Non-pigmented ciliary epithelial cell (primary cell): ENCODE measurements at places on chromosomes 2 and 18.

DNA sequence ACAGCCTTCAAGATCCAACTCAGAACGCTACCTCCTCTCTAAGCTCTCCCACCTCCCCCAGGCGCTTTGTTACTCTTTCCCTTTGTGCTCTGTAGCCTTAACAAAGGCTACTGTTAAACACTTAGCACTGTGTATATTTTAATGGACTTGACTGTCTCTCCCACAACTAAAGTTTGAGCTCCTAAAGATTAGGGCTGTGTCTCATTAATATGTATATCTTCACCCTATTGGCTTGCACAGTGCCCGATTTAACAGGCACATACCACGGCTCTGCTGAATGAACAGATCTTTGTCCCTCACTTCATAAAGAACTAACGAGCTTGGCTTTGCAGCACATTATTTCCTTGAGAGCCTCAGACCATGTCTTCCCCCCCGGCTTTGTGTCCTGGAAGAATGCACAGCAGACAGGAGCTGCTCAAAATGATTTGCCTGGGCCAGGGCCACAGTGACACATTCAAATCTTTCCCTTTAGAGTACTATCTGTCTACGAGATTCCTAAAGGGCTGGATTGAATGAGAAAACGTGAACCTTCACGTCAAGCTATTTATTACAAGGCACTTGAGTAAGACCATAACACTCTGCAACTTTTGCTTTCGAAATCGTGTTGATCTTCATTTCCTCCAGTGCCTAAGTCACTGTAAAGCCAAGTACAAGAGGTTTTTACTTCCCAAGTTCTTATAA is 22.1 kb downstream of the ABHD3 start:
- no peak for DNase-seq

DNA sequence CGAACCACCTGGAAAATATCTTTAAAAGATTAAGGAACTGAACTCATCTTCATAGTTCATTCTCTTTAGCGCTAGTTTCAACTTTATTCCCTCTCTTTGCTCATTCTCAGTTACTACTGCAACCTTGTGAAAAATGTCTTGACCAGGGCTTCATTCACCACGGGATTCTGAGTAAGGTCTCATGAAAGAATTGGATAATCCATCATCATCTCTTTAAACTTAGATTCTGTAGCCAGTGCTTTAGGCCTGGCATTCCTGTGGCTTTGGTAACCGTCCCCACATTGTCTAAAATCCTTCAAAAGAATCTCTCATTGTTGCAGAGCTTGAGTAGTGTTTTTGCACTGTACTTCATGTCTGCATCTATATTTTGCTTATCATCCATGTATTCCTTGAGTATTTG is 229.5 kb downstream of the ETAA1 start:
- DNase-seq, result peak; percentile 40

- DNase-seq, result no peak
Measured at GRCh38 chr18:71249791-71250190, 960.9 kb downstream of the SOCS6 start.

DNA sequence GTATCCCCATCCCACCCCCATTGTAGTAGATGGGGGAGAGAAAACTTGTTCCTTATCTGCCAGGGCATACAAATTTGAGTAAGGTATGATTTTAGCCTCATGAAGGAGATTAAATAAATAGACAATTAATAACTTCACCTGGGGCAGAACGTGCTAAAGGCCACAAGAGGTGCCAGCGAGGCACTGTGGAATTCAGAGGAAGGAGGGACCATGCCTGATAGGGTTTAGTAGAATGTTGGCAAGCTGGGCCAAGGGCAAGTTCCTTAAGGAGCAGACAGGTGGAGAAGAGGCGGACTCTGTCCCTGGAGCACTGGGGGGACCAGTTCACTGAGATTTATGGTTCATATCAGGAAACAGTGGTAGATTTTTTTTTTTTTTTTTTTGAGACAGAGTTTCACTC is 22.5 kb downstream of the STAMBP start:
- no peak for DNase-seq

DNA sequence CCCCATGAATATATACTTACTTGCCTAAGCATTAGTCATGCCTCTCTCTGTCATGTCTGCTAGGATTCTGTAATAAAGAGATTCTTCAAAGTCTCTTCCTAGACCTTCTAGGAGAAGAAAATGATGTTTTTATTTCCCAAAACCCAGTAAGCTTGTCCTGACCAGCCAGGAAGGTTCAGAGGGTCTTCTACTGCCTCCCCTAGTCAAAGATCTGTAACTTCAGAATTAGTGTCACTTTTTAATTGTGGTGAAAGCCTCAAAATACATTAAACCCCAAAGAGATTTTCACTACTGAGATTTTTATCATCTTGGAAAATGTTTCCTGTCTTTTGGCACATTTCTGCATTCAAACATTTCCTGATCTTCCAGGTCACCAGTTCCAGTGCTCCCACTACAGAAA is 232.9 kb upstream of the STK17B start:
- DNase-seq, result no peak

GRCh38 chr18:76380127-76380729 is 114.8 kb downstream of the ZNF516 start:
- no peak for DNase-seq

DNA sequence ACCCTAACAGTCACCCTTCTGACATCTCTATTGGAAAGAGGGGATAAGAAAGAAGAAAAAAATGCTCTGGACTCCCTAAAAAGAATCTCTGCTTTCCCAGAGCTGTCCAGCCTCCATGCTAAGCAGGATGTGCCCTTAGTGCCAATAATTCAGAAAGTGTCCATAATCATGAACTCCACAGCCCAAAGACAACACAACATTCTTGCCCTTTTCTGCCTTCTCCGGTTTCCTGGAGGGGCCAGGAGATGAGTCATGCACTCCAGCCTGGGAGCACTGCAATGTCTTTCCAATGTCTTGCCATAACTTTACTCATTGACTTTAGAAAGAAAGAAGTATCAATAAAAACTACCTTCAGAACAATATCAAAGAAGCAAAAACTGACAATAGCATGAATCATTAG is 44.0 kb downstream of the KLF7 start:
- DNase-seq, result no peak

GRCh38 chr2:33644215-33644614 is 45.1 kb upstream of the FAM98A start:
- no peak for DNase-seq

- DNase-seq, result peak; percentile 17
Measured at GRCh38 chr2:175366815-175367214, 185.3 kb upstream of the ATP5MC3 start.

GRCh38 chr2:219109471-219109870 is 48.8 kb upstream of the IHH start:
- no peak for DNase-seq

- no peak for DNase-seq
Measured at GRCh38 chr2:12923907-12924610, 207.3 kb downstream of the TRIB2 start.

DNA sequence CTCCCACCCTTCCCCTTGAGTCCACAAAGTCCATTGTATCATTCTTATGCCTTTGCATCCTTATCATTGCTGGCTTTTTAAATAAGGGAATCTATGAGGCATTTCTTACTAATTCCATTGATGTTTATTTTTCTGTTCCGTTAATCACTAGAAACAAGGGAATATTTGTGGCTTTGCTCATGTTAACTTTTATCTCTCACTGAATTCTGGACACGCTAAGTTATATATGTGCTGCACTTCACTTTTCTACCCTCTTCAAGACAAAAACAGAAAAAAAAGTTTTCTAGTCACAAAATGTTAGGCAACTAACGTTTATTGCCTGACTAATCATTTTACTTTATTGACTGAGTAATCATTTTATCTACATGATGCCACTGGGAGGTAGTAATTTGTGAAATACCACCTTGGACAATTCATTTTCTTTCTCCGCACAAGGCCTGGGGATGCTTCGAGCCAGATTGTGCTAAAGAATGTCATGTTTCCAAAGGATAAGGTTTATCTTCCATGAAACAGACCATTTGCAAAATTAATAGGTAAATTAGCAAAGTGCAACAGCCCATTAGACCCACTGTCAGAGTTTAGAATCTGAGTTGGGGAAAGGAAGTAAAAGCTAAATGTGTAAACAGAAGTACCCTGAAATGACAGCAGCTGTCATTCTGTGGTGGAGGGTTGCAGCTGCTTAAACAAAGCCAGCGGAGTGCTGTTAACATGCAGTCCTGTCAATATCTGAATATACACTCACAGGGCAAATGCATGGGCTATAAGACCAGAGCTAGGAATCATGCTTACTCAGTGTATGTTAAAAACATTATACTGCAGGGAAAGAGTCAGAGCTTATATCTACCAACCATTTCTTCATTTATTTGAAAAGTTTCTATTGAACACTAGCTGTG is 658.7 kb downstream of the CNTNAP5 start:
- no peak for DNase-seq
